ENCODE measurements at places on chromosomes 2 and 18. TPM values are rescaled to one million over a fixed set of nuclear protein-coding genes. Genes with fewer than 3 reads are reported as not detected.

DNA sequence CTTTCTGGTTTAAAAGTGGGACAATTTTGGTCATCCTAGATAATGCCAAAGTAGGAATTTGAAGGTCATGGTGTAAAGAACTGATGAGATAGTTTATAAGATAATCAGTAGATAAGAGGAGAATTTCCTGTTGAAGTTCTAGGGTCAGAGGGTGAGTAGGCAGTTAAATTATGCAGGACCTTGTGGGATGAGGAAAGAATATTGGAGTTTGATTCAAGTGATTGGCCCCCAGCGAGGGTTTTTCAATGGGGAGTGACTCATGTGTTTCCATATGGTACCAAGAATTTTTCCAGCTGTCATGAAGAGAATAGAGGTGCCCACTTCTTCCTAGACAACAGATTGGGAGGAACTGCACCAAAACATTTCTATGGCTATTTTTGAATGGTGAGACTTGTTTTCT, 940.2 kb upstream of the ZEB2 start:
- no peaks in the 10 kb centered on the region for H3K27me3 ChIP-seq
- no peaks in the 10 kb centered on the region for H3K36me3 ChIP-seq
- H3K4me1 ChIP-seq = no peaks in the 10 kb centered on the region
- H3K27ac ChIP-seq = no peak overlapping the region

DNA sequence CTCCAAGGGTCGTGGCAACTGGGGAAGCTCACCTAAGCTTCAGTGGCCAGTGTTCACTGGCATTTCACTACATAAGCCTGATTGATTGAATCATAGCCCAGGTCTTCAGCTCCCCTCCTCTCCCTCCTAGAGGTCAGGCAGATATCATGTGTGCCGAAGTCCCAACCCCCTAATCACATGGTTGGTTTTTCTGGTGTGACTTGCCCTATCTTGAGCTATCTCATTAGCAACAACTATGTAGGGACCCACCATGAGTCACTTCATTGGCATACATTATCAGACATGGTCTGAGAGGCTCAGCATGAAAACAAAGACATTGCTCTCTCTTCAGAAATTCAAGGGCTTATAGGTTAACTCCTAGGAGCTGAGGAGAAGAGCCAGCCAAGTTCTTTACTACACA, 76.8 kb downstream of the LYPD1 start:
- no peaks in the 10 kb centered on the region for H3K36me3 ChIP-seq
- no peak for DNase-seq
- no peak overlapping the region for H3K4me3 ChIP-seq
- H3K27ac ChIP-seq = no peak overlapping the region
- no peaks in the 10 kb centered on the region for H3K27me3 ChIP-seq
- H3K4me1 ChIP-seq = no peaks in the 10 kb centered on the region

DNA sequence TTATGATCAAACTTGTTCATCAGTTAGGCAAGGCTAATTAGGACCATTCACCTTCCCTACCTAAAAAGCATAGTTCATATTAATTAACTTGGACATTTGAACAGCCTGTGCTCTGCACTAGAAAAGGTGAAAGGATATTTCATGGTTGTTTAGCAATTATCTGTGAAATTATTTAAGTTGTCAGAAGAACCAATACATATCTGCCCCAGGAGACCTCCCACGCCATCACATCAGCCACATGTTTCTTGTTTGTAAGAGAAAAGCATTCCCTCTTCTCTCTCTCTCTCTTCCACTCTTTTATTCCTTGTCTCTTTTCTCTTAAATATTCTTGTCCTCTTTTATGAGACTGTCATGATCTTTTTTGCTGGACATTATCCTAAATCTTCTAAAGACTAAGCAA, 282.0 kb upstream of the RND3 start:
- H3K4me1 ChIP-seq = no peaks in the 10 kb centered on the region
- no peak overlapping the region for H3K4me3 ChIP-seq
- H3K27me3 ChIP-seq = no peaks in the 10 kb centered on the region
- H3K27ac ChIP-seq = no peak overlapping the region

The SRD5A2 gene
- 1.2 TPM for total RNA-seq

DNA sequence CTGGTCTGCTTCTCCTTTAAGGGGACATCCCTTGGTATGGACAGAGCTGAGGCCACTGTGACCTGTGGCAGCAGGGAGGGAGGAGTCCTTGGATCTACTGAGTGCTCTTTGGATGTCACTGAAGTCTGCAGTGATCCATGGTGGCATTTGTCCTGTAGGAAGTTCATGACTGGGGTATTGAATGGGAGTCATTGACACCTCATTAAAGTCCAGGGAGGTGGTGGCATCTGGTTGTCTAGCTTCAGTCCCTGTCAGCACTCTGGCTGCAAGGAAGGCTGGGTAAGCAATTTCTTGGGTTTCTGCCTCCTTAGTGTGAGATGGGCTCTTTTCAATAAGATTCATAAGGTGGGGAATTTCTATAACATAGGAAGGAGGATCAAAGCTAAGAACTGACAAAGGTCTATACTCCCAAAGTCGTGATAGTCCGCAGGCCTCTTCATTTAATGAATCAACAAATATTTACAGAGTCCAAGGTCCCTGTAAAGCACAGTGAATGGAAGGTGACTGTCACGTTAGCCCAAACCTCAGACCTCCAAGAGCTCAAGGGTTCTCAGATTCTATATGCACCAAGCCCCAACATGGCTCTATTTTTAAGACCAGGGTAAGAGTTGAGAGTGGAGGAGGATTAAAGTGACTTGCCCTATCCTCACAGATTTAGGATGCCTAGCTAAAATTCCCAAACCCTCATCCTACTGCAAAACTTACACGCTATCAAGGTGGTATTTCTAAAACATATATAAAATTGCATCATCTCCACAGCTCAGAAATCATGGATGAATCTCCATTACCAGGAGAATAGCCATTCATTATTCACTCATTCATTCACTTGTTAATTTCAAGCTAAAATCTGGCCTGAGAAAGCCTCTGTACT, 40.2 kb downstream of the THNSL2 start:
- H3K4me1 ChIP-seq = no peaks in the 10 kb centered on the region
- DNase-seq = no peak
- no peaks in the 10 kb centered on the region for H3K27me3 ChIP-seq
- no peak overlapping the region for H3K4me3 ChIP-seq

- DNase-seq = no peak
- H3K36me3 ChIP-seq = no peaks in the 10 kb centered on the region
- no peaks in the 10 kb centered on the region for H3K27me3 ChIP-seq
- peaks cover 7% of the 10 kb centered on the region for H3K4me1 ChIP-seq
- H3K27ac ChIP-seq = no peak overlapping the region
Observed at GRCh38 chr2:181742922-181743722, 62.8 kb upstream of the NEUROD1 start.

The ASAP2 gene
- total RNA-seq = 24.3 TPM

- no peak overlapping the region for H3K27ac ChIP-seq
- no peaks in the 10 kb centered on the region for H3K27me3 ChIP-seq
- no peaks in the 10 kb centered on the region for H3K36me3 ChIP-seq
- no peak for DNase-seq
- H3K4me3 ChIP-seq = no peak overlapping the region
Observed at GRCh38 chr2:115652652-115653051, 1210.2 kb downstream of the DPP10 start.

- H3K27ac ChIP-seq = no peak overlapping the region
- H3K4me3 ChIP-seq = no peak overlapping the region
- peaks cover 28% of the 10 kb centered on the region for H3K4me1 ChIP-seq
- no peak for DNase-seq
- H3K36me3 ChIP-seq = no peaks in the 10 kb centered on the region
Observed at GRCh38 chr2:42829671-42830440, 37.5 kb upstream of the HAAO start.

DNA sequence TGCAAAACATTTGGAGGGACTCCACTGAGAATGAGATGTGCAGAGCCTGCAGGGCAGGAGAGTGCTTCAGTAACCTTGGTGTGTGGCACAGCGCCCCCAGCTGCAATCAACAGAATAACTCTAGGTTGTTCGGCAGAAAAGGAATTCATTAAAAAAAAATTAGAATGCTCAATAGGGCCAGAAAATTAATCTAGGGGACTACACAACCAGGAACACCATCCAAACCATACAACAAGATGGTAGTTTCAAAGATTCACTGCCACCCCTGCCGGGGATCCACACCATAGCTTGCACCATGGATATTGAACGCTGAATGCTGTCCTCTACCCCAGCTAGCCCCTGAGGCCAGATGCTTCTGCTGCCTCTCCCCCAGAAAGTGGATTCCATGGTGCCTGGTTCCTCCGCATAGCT, 50.1 kb downstream of the THUMPD2 start:
- H3K4me3 ChIP-seq = no peak overlapping the region
- H3K27me3 ChIP-seq = no peaks in the 10 kb centered on the region
- no peak overlapping the region for H3K27ac ChIP-seq
- H3K4me1 ChIP-seq = no peaks in the 10 kb centered on the region
- DNase-seq = peak; percentile 53

The NOSTRIN gene
- total RNA-seq = 45.2 TPM

DNA sequence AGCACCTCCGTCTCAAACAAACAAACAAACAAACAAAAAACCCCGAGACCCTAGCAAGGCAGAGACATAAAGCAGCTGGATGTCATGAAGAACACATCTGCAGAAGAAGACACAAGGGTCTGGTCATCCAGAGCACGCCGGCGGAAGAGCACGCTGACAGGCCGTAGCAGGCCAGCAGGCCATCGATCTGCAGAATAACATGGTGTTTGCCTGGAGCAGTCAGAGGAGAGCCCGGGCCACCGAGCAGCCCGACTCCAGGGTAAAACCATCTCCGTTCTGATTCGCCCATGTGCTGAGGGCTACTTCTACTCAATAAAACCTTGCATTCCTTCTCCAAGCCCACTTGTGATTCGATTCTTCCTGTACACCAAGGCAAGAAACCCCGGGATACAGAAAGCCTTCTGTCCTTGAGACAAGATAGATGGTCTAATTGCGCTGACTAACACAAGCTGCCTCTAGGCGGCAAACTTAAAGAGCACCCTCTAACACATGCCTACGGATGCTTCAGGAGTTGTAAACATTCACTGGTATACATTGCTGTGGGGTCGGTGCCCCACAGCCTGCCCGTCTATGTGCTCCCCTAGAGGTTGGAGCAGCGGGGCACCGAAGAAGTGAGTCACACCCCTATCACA, 549.8 kb upstream of the NRXN1 start:
- H3K4me3 ChIP-seq = no peak overlapping the region
- H3K36me3 ChIP-seq = no peaks in the 10 kb centered on the region
- no peaks in the 10 kb centered on the region for H3K4me1 ChIP-seq
- DNase-seq = no peak

The UGT1A5 gene
- total RNA-seq = 0.27 TPM

- no peak overlapping the region for H3K27ac ChIP-seq
- no peaks in the 10 kb centered on the region for H3K4me1 ChIP-seq
- no peaks in the 10 kb centered on the region for H3K36me3 ChIP-seq
- no peaks in the 10 kb centered on the region for H3K27me3 ChIP-seq
- no peak overlapping the region for H3K4me3 ChIP-seq
Observed at GRCh38 chr2:143674051-143674450, 544.8 kb downstream of the ARHGAP15 start.

DNA sequence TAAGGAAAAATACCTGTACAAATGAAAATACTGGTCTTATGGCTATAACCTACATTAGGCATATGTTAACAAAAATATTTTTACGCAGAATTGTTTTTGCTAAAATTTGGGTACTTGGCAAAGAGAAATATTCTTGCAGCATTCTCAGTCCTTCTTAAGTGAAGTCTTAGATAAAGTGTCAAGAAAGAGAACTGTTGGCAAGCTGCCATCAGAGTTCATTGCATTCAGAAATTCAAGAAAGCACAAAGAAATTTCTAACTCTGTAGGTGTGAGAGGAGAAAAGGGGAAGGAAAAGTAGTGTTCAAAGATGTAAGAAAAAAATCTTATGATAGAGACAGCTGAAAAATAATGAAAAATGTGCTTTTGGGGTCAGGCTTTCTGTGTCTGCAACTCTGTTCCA, 86.7 kb downstream of the IRS1 start:
- H3K27ac ChIP-seq = no peak overlapping the region
- no peak overlapping the region for H3K4me3 ChIP-seq
- H3K36me3 ChIP-seq = no peaks in the 10 kb centered on the region
- DNase-seq = no peak

GRCh38 chr2:65377556-65378192, 54.7 kb downstream of the SPRED2 start:
- no peak overlapping the region for H3K4me3 ChIP-seq
- DNase-seq = no peak
- H3K27me3 ChIP-seq = no peaks in the 10 kb centered on the region
- H3K27ac ChIP-seq = no peak overlapping the region
- H3K36me3 ChIP-seq = no peaks in the 10 kb centered on the region

GRCh38 chr18:53114441-53114840, 774.4 kb downstream of the DCC start:
- no peaks in the 10 kb centered on the region for H3K4me1 ChIP-seq
- H3K27ac ChIP-seq = no peak overlapping the region
- H3K36me3 ChIP-seq = no peaks in the 10 kb centered on the region
- H3K27me3 ChIP-seq = no peaks in the 10 kb centered on the region
- no peak overlapping the region for H3K4me3 ChIP-seq

The RPRM gene
- total RNA-seq = 0.27 TPM

DNA sequence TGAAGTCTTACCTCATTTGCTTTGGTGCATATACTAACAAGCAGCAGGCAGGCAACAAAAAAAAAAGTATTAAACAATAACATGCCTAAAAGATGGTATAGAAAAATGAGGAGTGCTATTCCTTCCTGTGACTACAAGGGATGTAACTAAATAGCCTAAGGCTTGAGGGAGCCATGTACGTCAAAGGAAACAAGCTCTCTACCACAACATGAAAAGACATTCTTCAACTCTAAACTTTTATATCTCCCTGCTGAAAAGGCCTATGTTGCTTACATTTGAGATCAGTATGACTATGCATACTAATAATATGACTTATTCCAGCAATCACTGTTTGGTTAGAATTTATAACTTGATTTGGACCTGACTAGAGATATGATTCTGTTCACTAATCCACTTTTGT, 347.9 kb downstream of the ADCYAP1 start:
- no peak overlapping the region for H3K4me3 ChIP-seq
- no peak for DNase-seq
- no peaks in the 10 kb centered on the region for H3K4me1 ChIP-seq

The ABCB11 gene
- 0.32 TPM for total RNA-seq

GRCh38 chr2:219025637-219026585, 15.4 kb downstream of the CFAP65 start:
- no peaks in the 10 kb centered on the region for H3K36me3 ChIP-seq
- DNase-seq = no peak
- no peaks in the 10 kb centered on the region for H3K4me1 ChIP-seq
- H3K27ac ChIP-seq = no peak overlapping the region
- peaks cover 11% of the 10 kb centered on the region for H3K27me3 ChIP-seq

GRCh38 chr2:19810637-19811036, 91.1 kb downstream of the TTC32 start:
- no peak overlapping the region for H3K27ac ChIP-seq
- H3K4me3 ChIP-seq = no peak overlapping the region
- H3K27me3 ChIP-seq = no peaks in the 10 kb centered on the region
- H3K36me3 ChIP-seq = no peaks in the 10 kb centered on the region

- H3K36me3 ChIP-seq = no peaks in the 10 kb centered on the region
- no peak overlapping the region for H3K4me3 ChIP-seq
- H3K27ac ChIP-seq = no peak overlapping the region
- DNase-seq = no peak
- H3K27me3 ChIP-seq = no peaks in the 10 kb centered on the region
Observed at GRCh38 chr2:164589522-164589921, 31.8 kb downstream of the GRB14 start.

All from lower lobe of right lung (tissue), 2 donors.